B cell (primary cell): ENCODE measurements at places on chromosomes 4 and X.

DNA sequence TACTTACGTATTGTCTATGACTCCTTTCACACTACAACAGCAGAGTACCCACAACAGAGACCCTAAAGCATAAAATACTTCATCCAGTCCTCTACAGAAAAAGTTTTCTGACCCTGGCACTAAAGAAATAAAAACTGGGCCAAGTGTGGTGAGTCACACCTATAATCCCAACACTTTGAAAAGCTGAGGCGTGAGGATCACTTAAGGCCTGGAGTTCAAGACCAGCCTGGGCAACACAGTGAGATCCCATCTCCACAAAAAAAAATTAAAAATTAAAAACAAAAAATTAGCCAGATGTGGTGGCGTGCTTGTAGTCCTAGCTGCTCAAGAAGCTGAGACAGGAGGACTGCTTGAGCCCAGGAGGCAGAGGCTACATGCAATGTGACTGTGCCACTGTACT, 66.9 kb downstream of the WDFY3 start:
- DNase-seq: no peak

DNA sequence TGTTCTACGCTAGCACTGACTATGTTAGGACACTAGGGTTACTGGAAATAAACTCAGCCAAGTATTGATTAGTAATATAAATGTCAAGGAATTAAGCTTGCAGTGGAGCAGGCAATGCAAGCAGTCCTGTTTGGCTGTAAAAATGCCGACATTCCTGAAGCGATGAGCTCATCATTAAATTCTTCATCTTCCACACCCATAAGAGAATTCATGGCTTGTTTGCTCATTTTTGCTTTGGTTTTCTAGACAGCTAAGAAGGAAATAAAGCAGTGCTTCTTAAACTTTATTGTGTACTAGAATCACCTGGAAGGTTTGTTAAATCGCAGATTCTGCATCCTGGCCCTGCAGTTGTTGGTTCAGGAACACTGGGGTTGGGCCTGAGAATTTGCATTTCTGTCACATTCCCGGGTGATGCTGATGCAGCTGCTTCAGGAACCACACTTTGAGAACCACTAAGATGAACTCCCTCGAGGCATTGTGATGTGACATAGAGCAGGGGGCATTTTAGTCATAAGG, 17.8 kb downstream of the ANXA3 start:
- DNase-seq: no peak

- DNase-seq: no peak
These were observed 267.5 kb downstream of the FAT4 start for GRCh38 chr4:125582302-125582701.

DNA sequence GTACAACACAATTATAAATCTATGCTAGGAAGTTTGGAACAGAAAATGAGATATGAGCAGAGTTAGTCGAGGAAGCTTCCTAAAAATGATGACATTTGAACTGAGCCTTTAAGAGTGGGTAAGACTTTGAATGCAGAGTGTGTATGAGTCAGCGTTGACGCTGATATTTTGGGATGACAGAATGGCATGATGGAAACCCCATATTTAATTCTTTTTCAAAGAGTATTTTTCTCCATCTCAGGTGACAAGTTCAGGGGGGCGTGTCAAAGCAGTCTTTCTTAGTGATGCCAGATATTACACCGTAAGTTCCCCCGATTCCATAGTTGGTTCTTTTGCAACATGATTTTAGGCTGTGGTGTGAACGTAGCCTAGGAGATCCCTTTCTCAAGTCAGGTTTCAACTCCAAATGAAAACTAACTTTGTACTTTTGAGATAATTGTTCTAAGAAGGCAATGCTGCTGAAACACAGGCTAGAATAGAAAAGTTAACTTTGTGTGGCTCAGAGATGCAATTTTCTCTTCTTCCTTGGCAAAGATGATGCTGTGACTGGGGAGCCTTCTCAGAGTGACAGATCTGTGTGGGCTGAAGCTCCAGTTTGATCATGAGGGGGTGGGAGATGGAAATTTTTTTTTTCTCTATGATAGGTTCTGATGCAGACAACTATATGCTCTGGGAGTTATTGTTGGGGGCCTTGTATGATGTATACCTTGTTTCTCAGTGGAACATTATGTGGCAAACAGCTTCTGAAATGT, 59.2 kb downstream of the GLUD2 start:
- DNase-seq: no peak

GRCh38 chr4:1473718-1474117, 67.5 kb upstream of the NKX1-1 start:
- no peak for DNase-seq

DNA sequence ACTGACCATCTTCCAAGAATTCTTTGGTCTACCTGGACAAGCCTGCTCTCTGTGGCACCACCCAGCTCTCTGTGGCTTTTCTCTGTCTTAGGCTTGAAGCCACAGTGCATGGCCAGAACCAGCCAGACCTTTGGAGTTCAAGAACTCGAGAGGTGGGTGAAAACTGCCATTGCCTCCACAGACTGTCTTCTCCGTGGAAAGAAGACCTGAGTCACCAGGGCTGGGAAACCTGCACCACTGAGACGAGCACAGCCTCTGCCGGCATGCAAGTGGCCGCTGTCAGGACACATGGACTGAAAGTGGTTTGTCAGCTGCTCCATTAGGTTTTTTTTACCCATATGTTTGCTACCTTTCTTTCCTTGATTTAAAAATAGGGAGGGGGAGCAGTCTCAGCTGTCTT, 74.5 kb downstream of the MGST2 start:
- DNase-seq: no peak

- DNase-seq: no peak
These were observed 147.2 kb downstream of the SPATA18 start for GRCh38 chr4:52198294-52198693.

GRCh38 chr4:37517326-37517725, 168.8 kb downstream of the RELL1 start:
- no peak for DNase-seq
